Stimulated activated CD8-positive, alpha-beta memory T cell treated with anti-CD3 and anti-CD28 coated beads, Interleukin-15, amount 100 ng/mL, for 4 hours (primary cell): ENCODE measurements at places on chromosomes 7 and 10.

DNA sequence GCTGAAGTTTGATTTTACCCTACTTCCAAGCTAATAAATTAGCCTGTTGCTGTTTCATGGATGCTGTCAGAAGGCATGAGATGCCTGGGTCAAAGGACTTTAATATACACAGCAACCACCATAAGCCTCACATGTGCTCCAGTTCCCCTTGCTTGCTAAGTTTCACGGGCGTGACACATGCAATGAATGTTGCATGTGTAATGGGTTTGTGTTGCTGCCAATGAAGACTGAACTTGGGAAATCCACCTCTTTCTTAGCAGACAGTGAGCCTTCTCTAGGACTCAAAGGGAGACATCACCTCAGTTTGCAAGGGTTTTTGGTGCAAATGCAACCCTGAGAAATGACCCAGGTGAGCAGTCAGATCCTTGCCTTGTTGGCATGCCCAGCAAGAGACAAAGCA, 505.5 kb upstream of the PODXL start:
- no peak for DNase-seq

DNA sequence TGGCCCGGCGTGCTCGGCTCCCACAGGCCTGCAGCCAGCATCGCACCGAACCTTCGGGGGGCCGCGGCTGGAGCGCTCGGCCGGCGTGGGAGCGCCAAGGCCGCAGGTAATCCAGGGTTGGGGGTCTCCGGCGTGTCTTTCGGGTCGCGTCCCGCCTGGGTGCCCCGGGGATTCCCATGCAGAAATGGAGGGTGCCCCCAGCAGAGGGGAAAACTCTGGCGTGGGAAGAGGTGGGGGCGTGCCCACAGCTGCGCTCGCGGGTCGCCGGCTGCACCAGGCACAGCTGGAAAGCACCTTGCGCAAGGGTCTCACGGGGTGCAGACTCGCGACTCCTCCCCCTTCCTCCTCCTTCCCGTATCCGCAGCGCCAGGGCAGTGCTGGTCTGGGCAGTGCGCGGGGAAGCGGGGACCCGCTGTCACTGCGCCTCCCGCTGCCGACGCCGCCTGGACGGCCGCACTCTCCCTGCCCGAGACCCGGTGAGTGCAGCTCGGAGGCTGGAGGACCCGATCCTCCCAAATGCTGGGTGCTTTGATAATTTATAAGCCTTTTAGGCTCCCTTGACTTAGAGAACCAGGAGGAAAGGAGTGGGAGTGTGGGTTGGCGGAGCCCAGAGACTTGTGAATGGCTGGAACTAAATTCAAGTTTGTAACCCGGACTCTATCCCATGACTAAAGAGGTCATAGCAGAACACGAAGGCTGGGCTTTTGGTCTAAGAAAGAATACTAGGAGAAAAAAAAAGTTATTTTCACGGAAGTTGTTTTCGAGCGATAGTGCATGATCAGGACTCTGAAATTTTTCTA, 489 bp downstream of the MAP3K8 start:
- peak; percentile 51 for DNase-seq

DNA sequence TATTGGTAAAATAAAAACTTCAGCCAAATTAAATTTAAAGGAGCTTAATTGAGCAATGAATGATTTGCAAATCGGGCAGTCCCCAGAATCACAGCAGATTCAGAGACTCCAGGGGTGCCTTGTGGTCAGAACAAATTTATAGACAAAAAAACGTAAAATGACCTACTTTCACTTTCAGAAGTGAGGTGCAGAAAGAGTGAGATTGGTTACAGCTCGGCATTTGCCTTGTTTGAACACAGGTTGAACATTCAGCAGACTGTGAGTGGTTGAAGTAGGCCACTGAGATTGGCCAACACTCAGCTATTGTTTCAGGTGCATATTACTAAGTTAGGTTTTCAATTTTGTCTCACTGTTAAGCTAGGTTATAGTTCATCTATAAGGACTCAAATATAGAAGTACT, 153.4 kb downstream of the BICC1 start:
- DNase-seq: no peak

GRCh38 chr7:2723138-2723850, 35.3 kb downstream of the AMZ1 start:
- no peak for DNase-seq

- no peak for DNase-seq
Observed at GRCh38 chr7:55066524-55066923, 47.7 kb downstream of the EGFR start.

DNA sequence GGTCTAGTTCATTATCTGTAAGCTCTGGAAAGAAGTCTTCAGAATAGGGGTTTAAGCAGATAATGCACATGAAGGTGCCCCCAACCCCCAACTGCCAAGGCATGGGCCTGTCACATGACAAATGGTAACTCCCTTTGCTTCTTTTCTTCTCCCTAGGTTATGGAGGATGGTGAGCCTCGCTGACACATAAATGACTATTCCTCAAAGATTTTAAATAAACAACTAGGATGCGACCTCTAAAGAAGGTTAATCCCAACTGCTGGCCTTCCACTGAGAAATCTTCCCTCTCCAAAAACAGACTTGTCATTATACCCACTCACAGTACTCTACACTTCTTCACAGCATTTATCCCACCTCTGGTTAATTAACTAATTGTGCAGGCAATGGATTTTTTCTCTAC, 75.7 kb upstream of the FAM133B start:
- DNase-seq: no peak

- DNase-seq: no peak
Observed at GRCh38 chr10:94427166-94427565, 24.8 kb downstream of the TBC1D12 start.

DNA sequence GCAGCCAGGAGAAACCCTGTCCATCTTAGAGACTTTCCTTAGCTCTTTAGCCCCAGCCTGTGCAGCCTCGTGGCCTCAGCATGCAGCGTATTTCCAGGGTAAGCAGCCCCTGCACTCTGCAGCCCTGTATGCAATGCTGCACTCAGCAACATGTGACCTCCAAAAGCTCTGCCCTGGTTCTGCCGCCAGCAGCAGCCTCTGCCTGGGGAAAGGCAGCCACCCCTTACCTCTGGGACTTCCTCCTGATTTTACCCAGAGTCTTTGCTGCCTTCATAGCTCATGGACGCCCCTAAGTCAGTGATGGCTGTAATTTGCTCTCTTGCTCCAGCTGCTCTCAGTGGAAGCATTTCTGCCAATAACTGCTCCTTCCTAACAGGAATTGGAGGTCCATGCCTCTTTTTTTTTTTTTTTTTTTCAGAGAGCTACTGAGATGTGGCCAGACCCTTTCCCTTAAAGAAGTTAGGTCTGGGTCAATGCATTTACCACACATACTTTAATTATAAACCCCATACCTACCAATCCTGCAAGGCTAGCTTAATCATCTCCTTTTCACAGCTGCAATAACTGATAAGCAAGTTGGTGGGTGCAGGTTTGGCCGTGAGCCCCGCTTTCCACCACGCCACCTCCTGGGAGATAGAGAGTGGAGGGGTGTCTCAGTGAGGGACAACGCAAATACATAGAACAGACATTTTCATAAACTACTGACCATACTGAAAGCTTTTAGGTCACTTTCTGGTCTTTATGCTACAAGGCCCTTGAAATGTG, 71.7 kb downstream of the RAMP3 start:
- no peak for DNase-seq

DNA sequence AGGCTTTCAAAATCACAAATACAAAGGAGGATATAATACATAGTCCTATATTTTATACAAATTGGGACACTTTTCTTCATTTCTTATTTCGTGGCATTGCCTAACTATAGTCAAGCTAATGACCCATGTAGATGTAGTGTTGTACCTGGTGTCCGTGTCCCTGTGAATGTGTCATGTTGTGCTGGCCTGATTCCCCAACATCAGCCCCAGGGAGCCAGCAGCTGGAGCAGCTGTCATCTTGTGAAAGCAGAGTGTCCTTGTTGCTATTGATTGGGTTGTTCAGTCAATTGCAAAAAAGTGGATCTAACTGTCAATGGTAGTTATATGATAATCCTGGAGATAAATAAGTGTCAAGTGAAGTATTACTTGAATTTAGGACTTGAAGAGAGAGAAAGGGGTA, 86.3 kb downstream of the KAT6B start:
- DNase-seq: no peak
